SW 1271 (cell line): ENCODE measurements at places on chromosomes 7 and 10.

- DNase-seq, result no peak
These were observed 50.6 kb downstream of the KIAA1217 start for GRCh38 chr10:24259365-24260130.

- no peak for DNase-seq
These were observed 82.9 kb upstream of the STRIP2 start for GRCh38 chr7:129351320-129351719.

GRCh38 chr10:5014936-5015335 lies 11.3 kb upstream of the AKR1C2 start:
- no peak for DNase-seq

DNA sequence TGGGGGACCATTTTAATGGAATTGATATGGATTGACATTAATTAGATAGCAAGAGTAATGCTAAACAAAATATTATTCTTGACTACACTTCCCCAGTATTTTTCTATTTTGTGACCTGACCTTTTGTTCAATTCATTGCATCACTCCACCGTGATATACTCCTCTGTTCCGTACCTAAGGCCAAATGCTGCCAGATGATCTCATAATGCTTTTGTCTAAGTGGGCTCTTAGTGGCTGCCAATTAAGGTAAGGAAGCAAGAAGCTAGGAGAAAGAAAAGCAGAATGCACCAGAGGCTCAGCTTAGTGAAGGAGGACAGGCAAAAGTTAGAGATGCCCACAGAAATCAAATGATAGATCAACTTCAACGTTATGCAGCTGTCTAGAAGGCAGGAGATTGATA lies 36.4 kb downstream of the FEZF1 start:
- no peak for DNase-seq

DNA sequence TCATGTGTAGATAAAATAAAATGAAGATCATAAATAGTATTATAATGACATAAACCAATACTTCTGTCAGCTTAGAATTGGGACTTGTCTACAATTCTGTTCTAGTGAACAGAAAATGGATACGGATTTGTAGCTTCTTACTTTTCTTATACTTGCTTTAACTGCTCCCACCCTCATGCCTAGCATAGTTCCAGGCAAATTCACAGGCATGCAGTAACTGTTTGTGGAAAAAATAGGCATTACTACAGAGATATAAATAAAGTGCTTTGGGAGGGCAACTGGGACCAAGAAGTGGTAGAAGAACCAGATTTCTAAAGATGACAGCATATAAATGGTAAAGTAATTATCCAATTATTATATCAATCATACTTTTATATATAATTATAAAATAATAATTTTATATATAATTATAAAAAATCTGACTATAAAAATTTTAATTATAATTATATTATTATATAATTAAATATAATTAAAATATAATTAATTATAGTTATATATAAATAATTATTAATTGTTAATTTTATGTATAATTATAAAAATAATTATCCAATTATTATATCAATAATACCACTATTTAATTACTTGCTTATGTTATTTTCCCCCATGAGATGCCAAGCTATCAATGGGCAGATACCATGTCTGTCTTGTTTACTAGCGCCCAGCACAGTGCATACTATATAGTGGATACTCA lies 144.1 kb downstream of the NOC3L start:
- no peak for DNase-seq

DNA sequence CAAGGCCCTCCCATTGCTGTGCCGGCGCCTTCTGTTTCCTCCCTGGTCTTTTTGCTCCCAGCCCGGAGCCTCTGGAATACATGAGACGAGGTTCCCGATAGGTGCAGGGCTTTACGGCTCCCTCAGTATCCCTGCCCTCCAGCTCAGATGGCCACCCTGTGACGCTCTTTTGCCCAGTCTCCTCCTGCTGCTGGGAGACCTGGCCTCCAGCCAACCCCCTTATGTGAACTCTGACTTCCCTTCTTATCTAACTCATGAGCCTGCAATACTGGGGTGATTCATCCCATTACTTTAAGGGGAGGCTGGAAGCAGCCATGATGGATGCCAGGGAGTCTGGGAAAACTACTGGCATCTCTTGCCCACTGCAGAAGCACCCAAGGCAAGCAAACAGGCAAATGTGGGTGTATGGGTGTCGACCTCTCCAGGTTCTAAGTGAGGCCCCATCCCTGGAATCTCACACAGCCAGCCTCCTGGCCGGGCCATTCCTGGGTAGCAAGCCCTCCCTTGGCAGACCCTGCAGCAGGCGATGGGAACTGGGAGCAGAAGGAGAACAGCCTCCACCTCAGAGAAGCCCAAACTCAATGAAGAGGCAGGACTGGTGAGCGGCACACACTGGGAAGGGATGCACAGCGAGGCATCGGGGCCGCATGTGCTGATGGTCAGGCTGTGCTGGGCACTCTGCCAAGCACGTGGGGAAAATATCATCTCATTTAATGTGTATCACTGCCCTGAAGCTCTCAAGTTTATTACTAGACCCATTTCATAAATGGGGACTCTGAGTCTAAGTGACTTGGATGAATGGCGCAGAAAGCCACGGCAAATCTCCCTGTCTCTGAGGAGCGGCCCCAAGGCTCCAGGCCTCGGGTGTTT lies 97.5 kb downstream of the FAM53B start:
- DNase-seq, result no peak

- DNase-seq, result no peak
These were observed 36.5 kb downstream of the MALSU1 start for GRCh38 chr7:23335621-23336020.

GRCh38 chr7:74289659-74290552 lies 699 bp downstream of the CLIP2 start:
- DNase-seq, result no peak

GRCh38 chr7:82443036-82443546 lies 486 bp downstream of the CACNA2D1 start:
- no peak for DNase-seq

- no peak for DNase-seq
These were observed 97.5 kb downstream of the TNS3 start for GRCh38 chr7:47484457-47484856.

- DNase-seq, result no peak
These were observed 12.4 kb downstream of the CTBP2 start for GRCh38 chr10:125147971-125148439.

DNA sequence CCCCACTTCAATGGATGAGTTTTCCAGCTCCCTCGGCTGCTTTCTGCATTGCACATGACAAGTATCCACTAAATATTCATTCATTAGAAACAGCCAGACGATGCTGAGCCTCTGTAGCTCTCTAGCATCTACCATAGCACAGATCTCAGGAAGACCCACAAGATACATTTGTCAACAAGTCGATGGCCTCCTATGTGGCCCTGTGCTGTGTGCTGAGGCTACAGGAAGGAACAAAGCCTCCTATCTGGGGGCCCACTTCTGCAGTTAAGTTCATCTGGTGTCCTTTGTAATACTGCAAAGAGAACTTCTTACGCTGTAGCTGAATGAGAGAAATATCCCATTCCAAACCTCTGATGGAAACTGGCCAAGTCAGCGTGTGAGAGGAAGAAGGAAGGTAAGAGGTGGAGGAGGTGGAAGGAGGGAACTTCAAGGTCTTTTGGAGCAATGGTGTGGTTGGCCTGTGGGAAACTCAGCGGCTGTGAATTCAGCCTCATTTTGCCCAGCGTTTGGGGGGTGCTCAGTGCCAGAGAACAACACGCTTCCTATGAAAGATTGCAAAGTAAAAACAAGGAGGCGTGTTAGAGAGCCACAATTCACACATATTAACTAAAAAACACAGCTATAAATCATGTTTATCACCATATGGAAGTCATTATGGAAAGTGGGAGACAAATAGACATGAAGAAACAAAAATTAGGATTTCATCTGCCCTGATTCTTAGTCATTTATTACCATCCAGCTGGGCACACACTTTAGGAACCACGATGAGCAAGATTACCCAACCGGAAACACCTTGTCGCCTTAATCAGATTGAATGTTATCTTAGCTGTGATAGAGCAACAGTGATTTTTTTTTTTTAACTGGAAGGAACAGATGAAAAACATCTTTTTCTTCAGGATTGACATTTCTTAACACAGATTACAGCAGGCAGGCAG lies 62.2 kb upstream of the USP6NL start:
- DNase-seq, result no peak

GRCh38 chr10:77074104-77074624 lies 563.4 kb downstream of the KCNMA1 start:
- DNase-seq, result no peak

GRCh38 chr7:2728316-2729030 lies 40.5 kb downstream of the AMZ1 start:
- DNase-seq, result no peak
